ENCODE measurements at places on chromosomes 1 and 21.
A peak's percentile ranks its signal among the peaks of the same experiment; 100 is the strongest.

DNA sequence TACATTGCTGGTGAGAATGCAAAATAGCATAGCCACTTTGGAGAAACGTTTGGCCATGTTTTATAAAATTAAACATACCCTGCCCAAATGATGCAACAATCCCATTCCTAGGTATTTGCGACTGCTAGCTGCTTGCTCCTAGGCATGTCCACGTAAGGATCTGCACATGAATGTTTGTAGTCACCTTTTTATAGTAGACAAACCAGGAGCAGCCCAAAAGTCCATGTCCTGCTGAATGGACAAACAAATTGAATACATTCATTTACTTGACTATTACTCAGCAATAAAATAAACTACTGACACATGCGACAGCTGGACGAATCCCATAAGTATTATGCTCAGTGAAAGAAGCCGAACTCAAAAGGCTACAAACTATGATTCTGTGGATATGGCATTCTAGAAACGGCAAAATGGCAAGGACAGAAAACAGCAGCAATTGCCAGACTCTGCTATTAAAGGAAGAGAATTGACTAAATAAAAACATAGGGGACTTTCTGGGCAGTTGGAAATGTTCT, 161.9 kb upstream of the GALNT2 start:
- no peak for DNase-seq

DNA sequence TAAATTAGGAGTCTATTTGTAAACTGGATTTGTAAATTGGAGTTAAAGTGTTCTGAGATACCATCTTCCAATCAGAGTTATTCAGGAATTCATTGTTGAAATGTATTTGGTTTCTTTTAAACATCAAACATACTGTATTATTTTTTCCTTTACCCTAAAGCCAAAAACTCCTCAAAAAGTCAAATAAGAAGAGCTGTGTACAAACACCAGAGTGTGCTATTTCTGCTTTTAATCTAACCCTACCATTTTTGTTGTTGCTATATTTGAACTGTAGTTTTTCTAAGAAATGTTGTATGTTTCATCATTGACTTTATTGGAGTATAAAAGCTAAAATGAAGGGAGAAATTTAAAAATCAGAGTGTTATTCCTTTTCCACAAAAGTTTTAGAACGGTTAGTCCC, 35.8 kb downstream of the SLC30A7 start:
- DNase-seq: no peak

- DNase-seq: no peak
Measured at GRCh38 chr1:94544706-94545490, 3.3 kb upstream of the F3 start.

- no peak for DNase-seq
Measured at GRCh38 chr1:37123276-37124115, 89.2 kb upstream of the GRIK3 start.

GRCh38 chr1:61399199-61399598, 316.8 kb downstream of the NFIA start:
- DNase-seq: no peak

DNA sequence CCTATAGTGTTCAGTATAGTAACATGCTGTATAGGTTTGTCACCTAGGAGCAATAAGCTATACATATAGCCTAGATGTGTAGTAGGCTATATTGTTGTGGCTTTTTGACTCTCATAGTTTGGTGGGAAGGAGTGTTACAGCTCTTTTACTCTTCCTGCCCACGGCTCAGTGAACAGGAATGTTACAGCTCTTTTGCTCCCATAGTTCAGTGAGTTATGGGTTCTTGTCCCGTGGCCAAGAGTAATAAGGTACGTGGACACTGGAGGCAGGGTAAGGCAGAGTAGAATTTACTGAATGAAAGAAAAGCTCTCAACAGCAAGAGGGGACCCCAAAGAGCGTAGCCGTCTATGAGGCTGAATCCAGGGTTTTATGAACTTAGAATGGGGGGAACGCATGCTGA, 734.3 kb downstream of the ADGRL2 start:
- DNase-seq: no peak

- no peak for DNase-seq
Measured at GRCh38 chr1:194281376-194281775, 1095.0 kb upstream of the B3GALT2 start.

DNA sequence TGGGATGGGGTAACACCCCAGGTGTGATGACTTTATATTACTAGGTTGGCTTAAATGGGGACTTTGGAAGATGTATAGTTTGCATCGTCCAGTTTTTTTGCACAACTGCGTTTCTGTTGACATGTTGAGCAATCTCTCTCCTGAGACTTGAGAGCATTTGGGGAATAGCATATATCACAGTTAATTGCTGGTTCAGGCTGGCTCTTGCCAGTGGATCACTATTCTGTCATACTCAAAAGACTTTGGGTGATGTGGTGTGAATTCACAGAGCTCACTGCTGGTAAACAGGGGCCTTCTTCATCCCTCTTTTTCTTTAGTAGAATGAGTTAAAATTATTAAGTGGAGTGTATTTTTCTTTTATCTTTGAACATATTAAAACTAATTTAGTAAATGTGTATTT, 44.3 kb downstream of the LHX9 start:
- DNase-seq: no peak

DNA sequence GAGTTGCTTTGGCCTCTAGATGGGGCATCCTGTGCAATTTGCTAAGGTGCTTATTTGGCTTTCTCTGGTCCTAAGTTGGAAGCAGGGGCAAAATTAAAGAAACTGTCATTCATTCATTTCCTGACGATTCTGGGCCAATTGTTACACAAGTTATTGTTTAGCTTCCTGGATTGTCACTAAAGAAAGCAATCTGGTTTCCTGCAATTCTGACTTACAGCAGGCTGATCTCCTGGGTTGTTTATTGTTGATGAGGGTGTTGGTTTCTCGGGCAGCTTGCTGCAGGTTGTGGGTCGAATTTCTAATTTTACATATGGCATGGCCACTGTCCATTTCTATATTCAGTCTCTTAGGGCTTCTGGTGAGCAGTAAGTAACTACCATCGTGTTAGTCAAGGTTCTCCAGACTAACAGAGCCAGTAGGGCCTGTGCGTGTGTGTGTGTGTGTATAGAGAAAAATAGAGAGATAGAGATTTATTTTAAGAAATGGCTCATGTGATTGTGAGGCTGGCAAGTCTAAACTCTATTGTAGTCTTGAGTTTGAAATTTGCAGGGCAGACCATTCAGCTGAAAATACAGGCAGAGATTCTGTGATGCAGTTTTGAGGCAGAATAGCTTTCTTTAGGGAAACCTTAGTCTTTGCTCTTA, 30.4 kb downstream of the CTH start:
- DNase-seq: no peak

DNA sequence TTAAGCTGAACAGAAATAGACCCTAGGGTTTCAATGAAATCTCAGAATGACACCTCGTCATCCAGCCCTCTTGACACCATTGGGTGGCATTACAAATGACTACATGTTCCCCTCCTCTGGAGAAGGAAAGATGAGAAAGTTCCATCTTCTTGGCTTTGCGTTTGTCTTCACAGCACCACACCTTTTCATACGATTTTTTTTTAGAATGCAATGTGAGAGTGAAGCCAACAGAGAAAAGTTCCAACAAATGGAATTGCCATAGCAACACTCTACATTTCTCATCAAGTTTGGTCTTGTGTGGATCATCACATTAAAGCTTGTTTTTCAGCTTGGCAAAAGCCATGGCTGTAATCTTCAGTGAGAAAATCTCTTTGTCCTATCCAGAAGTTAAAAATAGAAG, 183.4 kb upstream of the SNX7 start:
- no peak for DNase-seq

DNA sequence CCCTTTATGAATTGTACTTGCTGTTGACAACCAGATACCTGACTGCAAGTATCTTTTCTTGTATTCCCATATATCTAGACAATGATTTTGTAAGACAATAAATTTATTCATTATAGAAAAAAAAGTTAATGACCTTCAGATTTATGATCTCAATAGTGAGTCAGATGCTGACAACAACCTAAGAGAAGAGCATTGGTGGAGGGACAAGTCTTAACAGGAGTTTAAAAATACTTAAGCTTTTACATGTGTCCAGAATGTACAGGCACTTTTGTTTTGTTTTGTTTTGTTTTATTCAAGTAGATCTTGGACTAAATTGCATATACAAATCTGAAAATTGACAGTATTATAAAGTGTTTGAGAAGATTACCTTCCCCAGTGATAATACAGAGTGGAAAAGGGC, 1544.6 kb upstream of the B3GALT2 start:
- no peak for DNase-seq

DNA sequence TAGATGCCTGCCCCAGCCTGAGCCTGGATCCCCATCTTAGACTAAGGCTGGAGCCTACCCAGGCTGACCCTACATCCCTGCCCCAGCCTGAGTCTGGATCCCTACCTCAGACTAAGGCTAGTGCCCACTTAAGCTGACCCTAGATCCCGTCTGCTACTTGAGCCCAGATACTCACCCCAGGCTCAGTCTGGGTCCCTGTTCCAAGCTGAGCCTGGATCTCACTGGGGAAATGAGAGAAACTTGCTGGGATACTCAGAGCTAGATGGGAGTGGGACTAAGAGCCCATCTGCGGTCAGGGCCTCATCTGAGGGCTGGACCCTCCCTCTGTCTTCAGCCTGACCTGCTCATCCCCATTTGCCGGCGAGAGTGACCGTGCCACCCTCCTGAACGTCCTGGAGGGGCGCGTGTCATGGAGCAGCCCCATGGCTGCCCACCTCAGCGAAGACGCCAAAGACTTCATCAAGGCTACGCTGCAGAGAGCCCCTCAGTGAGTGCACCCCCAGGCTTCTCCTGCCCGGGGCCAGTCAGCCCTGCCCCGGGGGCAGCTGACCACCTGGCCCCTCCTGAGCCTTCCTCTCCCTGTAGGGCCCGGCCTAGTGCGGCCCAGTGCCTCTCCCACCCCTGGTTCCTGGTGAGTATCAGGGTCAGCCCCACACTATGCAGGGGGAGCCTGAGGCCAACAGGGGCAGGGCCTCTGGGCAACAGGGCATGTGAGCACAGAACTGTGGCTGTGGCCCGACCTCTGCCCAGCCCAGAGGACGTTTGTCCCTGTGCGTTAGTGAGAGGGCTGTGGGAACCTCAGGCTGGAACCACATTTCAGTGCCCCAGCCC, 36.8 kb downstream of the TRIM11 start:
- DNase-seq: no peak

DNA sequence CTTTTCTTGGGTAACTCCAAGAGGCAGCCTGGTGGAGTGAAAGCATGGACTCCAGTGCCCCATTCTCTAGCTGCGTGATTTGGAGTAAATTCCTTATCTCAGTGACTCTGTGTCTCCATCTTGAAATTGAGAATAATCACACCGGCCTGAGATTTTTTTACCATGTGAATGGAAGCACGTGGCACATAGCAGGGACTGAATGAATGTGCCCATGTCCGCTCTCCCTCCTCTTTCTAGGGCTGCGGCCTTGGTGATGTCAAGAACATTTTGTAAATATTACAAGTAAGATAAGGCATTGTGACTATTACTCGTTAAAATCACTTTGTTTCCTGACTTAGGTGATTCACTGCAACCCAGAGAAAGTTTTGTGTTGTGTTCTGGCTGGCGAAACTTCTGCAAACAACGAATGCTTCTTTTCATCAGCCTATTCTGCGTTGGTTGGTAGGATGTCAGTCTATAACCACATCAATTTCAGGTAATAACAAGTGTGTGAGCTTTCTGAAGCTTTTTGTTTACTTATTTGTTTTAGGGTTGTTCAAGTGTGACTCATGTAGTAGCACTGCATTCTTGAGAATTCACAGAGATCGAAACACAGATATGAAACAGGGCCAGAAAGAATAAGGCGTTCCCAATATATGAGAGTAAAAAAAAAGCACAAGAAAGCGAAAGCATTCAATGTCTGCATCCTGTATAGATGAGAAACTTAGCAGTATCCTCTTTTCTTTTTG, 135.7 kb upstream of the SLC45A1 start:
- peak; percentile 14 for DNase-seq

GRCh38 chr1:9559673-9560072, 20.4 kb downstream of the SLC25A33 start:
- no peak for DNase-seq

DNA sequence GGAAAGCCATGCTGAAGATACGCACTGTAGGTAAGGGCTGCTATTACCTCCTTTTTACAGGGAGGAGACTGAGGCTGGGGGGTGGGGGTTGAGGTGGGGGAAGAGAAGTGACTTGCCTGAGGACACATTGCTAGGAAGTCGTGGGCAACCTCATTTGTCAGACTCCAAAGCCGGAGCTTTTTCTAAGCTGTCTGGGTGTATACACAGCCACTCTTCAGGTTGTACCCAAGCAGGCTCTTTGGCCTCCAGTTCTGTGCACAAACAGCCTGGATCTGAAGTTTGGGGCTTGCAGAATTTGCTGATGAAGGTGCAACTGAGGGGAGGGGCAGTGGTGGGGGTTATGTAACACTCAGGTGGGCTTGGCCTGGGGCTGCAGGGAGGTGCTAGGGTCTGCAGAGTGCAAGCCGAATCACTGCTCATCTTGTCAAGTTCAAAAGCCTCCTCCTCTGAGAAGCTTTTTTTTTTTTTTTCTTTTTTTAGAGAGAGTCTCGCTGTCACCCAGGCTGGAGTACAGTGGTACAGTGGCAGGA, 16.9 kb downstream of the TINAGL1 start:
- DNase-seq: no peak

DNA sequence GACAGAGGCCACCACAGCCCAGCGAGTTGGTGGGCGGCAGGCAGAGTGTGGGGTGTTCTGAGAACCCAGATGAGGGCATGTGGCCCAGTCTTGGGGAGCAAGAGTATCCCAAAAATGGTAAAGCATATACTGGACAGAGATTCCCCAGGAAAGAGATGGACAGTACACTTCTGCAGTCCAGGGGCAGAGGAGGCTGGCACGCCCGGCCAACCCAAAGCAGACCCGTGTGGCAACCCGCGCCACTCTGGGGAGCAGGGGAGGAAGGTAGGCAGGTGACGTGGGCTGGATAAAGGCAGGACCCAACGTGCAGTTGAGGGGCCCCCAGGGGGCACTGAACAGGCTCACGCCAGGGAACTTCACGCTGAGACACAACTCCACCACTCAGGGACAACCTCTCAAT, 46.4 kb upstream of the RIPK4 start:
- no peak for DNase-seq

GRCh38 chr1:13642306-13643004, 57.5 kb upstream of the PRDM2 start:
- DNase-seq: no peak

- DNase-seq: no peak
Measured at GRCh38 chr1:228392111-228392936, 14.3 kb downstream of the TRIM11 start.

DNA sequence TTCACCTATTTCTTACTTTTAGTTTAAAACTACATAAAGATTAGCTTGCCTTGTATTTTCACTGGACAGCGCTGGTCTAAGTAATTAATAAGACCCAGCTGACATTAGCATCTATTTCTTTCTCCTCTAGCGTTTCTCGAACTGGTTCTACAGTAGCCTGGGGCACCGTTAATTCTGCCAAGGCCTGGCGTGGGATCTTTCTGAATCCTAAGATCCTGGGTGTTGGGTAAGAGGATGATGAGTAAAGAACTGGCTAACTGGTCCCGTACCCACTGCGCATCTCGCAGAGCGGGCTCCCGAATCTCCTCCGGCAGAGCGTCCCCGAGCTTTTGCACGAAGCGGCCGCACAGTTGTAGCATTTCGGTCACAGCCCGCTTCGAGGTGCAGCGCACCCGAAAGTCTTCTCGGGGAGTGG, 309 bp downstream of the NSL1 start:
- no peak for DNase-seq

All from activated CD4-positive, alpha-beta T cell treated with anti-CD3 and anti-CD28 coated beads, Interleukin-2, amount 50 U/mL, for 1 hour (primary cell).